ENCODE measurements at places on chromosomes 11 and 22. TPM values are rescaled to one million over a fixed set of nuclear protein-coding genes. Genes with fewer than 3 reads are reported as not detected.

MS4A12 gene
- total RNA-seq, result not detected

ANO5 gene
- not detected for total RNA-seq

KCNQ1 gene
- not detected for total RNA-seq

FREY1 gene
- 0.96 TPM for total RNA-seq

FLRT1 gene
- total RNA-seq, result not detected
